ENCODE measurements at places on chromosomes 2 and 18. TPM values are rescaled to one million over a fixed set of nuclear protein-coding genes. Genes with fewer than 3 reads are reported as not detected.

DNA sequence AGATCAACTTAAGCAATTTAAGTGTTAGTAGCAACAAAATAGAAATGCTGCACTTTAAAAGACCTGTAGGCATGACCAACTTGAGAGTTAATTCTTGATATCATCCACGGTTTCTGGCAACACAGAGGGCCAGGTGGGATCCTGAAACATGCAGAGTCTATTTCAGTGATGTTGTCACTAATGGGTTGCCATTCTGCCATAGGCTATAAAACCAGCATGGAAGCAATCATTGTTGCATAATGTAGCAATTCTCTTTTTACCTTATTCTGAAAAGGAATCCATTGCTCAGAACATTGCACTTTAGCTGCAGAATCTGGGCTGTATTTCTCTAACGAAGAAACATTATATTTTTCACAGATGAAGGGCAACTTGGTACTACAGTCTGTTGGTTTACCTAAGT, 53.9 kb upstream of the CD302 start:
- no peak for DNase-seq

- DNase-seq = no peak
Measured at GRCh38 chr18:68940754-68941153, 142.9 kb downstream of the CCDC102B start.

The ACADL gene
- total RNA-seq = not detected

The RAPGEF4 gene
- total RNA-seq = 1.4 TPM

The APLF gene
- total RNA-seq = 7.9 TPM

The PAIP2B gene
- total RNA-seq = 1.1 TPM

DNA sequence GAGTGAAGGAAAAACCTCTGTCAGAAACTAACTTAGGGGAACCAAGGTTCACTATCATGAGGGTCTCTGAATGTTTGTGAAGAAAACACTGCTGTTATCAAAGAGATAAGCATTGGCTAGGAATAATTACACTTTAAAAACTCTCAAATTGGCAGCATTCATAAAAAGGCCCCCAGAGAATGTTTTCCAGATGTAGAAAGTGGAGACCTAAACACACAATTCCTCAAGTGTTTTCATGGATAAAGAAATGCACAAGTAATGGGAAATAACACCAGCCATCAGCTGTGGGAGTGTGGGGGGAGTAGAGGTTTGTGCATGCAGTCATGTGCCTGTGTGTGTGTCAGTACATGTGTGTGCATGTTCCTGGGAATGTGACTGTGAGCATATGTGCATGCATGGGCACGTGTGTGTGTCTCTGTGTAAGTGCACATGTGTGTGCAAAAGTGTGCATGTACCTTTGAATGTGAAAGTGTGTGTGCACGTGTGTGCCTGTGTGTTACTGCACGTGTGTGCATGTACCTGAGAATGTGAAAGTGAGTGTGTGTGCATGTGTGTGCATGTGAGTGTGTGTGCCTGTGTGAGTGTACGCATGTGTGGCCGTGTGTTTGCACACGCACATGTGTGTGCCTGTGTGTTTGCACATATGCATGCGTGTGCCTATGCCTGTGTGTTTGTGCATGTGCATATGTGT, 854.3 kb upstream of the SALL3 start:
- DNase-seq = no peak

DNA sequence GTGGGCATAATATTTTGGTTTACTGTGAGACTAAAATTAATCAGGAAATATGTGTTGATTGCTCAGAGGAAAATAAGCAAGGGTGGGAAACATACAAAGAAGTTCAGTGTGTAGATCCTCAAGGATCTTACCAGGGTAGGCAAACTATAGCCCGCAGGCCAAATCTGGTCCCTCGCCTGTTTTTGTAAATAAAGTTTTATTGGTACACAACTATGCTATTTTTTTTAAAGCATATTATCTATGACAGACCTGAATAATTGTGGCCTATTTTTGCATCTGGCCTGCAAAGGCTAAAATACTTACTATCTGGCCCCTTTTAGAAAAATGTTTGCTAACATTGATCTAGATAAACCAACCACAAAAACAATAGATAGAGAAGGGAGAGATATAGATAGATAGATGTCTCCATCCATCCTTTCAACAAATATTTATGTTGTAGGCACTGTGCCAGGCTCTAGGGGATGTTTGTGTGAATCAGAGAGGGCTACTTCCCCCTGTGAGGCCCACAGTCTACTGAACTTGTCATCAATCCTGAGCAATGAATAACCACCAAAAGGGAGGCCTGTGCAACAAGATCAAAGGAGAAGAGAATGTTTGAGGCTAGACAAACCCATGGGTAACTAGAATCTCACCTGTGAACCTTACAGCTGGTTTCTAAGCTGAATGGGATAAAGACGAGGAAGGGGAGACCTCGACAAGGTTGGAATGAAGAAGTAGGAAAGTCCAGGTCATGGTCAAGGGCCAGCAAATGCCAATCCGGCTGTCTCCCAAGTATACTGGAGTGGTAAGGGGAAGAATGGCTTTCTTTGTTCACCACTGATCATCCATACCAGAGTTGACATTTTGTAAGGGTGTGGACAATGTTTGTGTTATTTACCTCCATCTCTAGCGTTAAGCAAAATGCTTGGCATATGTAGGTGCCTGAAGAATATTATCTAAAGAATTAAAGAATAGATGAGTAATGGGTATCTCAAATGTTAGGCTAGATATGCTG, 23.6 kb downstream of the ALPK2 start:
- DNase-seq = no peak

DNA sequence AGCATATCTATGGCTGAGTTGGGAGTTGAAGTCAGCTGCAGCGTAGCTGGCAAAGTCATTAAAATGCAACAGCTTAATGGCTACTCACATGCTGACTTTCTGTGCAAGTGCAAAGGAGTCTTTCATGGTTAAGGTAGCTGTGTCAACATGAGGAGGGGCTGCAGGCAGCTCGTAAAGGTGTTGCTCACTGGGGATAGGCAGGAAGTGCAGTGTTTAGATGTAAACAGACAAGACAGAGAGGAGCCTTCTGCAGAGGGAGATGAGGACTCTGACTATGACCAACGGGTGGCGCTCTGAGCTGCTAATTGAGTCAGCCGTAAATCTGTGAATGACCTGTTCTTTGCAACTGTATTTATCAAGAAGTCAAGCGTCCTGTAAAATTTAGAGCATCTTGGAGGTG, 22.3 kb upstream of the CAVIN2 start:
- no peak for DNase-seq

The GREB1 gene
- total RNA-seq = 0.35 TPM

The FOXD4L1 gene
- total RNA-seq = 0.16 TPM

DNA sequence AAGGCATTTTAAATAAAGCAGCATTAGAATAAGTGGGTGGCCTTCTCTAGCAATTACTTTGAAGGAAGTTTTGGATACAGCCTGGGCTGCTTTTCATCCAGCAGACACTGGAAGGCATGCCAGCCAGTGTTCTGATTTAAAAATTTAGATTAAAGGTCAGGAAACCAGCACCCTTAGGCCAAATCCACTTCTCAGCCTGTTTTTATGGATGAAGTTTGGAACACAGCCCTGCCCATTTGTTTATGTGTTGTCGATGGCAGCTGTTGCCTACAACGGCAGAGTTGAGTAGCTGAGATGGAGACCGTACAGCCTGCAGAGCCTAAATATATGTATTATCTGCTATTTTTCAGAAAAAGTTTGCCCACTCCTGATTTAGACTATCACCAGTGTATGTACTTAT, 313.6 kb upstream of the ACVR2A start:
- DNase-seq = no peak

DNA sequence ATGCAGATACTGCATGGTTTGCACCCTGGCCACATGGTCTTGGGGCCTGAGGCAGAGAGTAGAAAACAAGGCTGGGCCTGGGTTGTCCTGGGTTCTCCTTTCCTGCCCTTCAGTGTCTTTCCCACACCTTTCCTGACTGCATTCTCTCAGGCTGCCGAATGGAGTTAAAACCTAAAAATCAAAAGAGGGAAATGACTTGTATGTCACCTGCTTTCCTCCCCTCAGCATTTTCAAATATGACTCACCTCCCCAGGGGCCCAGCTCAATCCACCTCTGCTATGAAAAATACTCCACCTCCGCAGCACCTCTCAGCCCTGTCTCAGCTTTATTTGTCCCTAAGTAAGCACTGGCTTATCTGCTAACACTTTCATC, 457.8 kb upstream of the MEX3C start:
- no peak for DNase-seq

All from naive thymus-derived CD4-positive, alpha-beta T cell (primary cell).